Left ventricle myocardium inferior (tissue), 1 donor: ENCODE measurements at places on chromosomes 7 and 10. TPM values are rescaled to one million over a fixed set of nuclear protein-coding genes. Genes with fewer than 3 reads are reported as not detected.

Gene CPN1
- total RNA-seq = not detected

Gene OR2A12
- not detected for total RNA-seq

Gene PRTFDC1
- total RNA-seq = 1.5 TPM

Gene RBM28
- total RNA-seq = 35.7 TPM

Gene SHTN1
- total RNA-seq = 2.0 TPM

Gene H2BK1
- total RNA-seq = not detected

Gene TPST1
- 5.7 TPM for total RNA-seq

Gene ACTR3C
- total RNA-seq = 5.1 TPM

Gene ASB10
- 35.4 TPM for total RNA-seq

Gene PLCE1
- 11.2 TPM for total RNA-seq

Gene EPO
- not detected for total RNA-seq

Gene LUC7L2
- 45.2 TPM for total RNA-seq

Gene VWDE
- not detected for total RNA-seq

Gene TMEM178B
- 35.9 TPM for total RNA-seq

Gene FFAR4
- total RNA-seq = 0.08 TPM

Gene ZFAND2A
- total RNA-seq = 6.6 TPM

Gene TCERG1L
- total RNA-seq = not detected

Gene NAPEPLD
- 11.7 TPM for total RNA-seq

Gene CALCR
- 0.08 TPM for total RNA-seq

Gene CTTNBP2
- 1.2 TPM for total RNA-seq

Gene FZD8
- 6.6 TPM for total RNA-seq

Gene ASIC3
- total RNA-seq = 5.3 TPM

Gene GRID2IP
- not detected for total RNA-seq

Gene SORBS1
- 896 TPM for total RNA-seq

Gene LLCFC1
- not detected for total RNA-seq

Gene SUN3
- not detected for total RNA-seq

Gene SLC13A1
- total RNA-seq = not detected
